ENCODE measurements at places on chromosomes 1 and 21.

GRCh38 chr1:29521811-29522580 lies 285.7 kb downstream of the PTPRU start:
- DNase-seq, result no peak

DNA sequence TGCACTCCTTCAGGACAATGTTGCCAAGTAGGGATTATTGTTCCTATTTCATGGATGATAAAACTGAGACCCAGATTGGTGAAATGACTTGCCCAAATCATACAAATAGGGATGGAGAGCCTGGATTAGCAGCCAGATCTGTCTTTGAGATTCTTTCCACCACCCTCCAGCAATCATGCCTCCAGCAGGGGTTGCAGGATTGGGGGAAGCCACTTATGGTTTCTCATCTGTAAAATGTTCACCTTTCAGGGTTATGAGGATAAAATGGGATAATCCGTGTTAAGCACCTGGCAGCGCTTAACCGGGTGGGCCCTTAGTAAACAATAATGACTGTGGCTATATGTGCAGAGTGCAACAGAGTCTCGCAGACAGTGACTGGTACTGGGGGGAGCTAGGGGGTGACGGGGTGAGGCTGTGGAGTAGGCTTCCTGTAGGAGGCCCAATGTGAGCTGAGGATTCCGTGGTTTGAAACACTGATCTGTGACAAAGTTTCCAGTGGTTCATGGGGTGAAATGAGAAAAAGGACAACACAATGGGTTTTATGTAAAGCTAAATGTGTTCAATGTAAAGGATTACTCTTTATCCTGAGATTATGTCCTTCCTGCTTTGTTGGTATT lies 33.7 kb upstream of the FOXO6 start:
- no peak for DNase-seq

GRCh38 chr1:82901561-82901960 lies 1097.4 kb downstream of the TTLL7 start:
- no peak for DNase-seq

GRCh38 chr1:66370462-66370971 lies 163.4 kb upstream of the SGIP1 start:
- no peak for DNase-seq

GRCh38 chr1:81458186-81458585 lies 342.5 kb upstream of the ADGRL2 start:
- DNase-seq, result no peak

DNA sequence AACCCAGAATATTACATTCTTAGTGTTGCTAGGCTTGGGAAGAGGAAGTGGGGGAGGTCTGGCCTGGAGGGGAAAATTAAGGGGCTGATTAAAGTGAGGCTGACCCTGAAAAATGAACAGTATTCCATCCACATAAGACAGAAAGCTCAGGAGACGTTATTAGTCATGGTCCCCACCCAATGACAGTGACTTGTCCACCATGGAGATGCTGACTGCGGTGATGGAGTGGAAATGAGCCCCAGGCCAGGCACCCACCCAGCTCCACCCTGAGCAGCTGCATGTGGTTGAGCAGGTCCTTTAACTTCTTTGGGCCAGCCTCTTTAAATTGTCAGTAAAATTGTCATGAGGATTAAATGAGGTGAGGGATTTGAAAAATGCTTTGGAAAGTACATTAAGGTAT lies 1.4 kb upstream of the SPRR4 start:
- no peak for DNase-seq

- no peak for DNase-seq
These were observed 411.6 kb upstream of the ZRANB2 start for GRCh38 chr1:71492298-71493041.

DNA sequence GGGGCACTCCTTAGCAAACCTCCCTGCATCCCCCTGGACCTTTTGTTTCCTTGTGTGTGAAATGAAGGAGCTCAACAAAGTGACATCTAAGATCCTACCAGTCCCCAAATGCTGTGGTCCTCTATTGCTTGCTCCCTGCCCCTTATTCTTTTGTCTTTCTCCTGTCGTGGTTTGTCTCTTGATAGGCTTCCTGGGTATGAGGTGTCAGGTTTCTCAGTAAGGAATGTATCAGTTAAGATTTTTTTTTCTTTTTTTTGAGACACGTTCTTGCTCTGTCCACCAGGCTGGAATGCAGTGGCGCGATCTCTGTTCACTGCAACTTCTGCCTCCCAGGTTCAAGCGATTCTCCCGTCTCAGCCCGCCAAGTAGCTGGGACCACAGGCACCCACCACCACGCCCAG lies 16.8 kb downstream of the CNIH3 start:
- no peak for DNase-seq

DNA sequence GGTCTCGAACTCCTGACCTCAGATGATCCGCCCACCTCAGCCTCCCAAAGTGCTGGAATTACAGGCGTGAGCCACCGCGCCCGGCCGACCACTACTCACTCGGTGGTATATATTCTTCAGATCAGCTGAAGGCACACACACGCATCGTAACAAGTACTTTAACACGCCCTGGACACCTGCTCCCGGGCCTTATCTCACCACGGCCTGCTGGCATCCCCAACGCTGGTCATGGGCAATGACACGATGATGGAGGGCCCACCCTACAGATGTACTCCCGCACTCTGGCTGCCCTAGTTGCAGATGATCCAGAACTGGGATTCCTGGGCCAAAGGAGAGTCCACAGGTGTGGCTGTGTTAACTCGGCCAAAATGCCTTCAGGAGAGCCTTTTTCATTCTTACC lies 11.6 kb downstream of the UBE2J2 start:
- DNase-seq, result no peak

- DNase-seq, result no peak
These were observed 422.5 kb downstream of the NEGR1 start for GRCh38 chr1:71859806-71860205.

DNA sequence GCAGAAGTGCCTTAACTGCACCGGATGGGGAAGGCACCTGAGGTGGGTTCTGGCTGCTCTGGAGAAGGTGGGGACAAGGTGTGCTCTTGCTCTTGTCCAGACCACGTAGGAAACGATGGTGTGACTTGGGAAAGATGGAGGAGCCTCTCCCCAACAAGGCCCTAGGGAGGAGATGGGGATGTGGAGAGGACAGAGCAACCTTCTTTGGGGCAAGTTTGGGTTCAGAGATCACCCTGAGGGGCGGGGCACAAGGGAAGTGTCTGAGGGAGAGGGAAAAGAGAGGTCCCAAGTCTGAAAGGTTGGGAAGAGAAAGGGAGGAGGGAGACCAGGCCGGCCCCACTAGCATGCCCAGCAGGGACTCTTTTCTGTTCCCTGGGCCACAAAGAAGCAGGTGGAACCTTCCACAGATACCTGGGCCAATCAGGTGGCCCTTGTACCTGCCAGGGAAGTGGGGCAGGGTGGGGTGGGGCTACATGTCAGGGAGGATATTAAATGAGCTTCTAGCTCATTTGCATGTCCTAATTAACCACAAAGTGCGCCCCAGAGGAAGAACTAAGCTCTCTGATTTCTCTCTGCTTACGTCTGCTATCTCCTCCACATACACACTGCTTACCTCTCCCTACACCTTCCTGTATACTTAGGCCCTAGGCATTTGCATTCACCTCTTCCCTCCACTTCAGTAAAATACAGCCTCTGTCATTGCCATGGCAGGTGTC lies 15.9 kb downstream of the INKA2 start:
- no peak for DNase-seq

GRCh38 chr1:52915855-52916220 lies 5.7 kb downstream of the ECHDC2 start:
- DNase-seq, result no peak

- no peak for DNase-seq
These were observed 118.4 kb upstream of the PALMD start for GRCh38 chr1:99527545-99527944.

DNA sequence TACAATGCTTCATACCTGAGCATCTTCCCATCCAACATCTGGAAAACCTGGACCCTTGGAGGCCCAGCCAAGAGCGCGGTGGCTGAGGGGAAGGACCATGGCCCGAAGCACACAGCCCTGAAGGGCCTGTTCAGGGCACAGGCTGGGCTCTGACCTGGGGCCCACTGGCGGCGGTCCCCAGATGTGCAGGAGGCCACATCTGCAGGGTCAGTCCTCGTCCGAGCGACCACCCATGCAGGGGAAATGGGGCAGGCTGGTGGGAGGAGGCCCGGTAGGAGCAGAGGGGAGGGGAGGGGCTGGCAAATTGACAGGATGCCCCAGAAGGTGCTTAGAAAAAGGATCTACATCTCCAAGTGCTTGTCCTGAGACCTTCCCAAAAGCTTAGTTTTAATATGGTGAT lies 59.9 kb downstream of the DISP3 start:
- DNase-seq, result no peak

- DNase-seq, result no peak
These were observed 241.6 kb downstream of the SMYD3 start for GRCh38 chr1:246265481-246265880.

DNA sequence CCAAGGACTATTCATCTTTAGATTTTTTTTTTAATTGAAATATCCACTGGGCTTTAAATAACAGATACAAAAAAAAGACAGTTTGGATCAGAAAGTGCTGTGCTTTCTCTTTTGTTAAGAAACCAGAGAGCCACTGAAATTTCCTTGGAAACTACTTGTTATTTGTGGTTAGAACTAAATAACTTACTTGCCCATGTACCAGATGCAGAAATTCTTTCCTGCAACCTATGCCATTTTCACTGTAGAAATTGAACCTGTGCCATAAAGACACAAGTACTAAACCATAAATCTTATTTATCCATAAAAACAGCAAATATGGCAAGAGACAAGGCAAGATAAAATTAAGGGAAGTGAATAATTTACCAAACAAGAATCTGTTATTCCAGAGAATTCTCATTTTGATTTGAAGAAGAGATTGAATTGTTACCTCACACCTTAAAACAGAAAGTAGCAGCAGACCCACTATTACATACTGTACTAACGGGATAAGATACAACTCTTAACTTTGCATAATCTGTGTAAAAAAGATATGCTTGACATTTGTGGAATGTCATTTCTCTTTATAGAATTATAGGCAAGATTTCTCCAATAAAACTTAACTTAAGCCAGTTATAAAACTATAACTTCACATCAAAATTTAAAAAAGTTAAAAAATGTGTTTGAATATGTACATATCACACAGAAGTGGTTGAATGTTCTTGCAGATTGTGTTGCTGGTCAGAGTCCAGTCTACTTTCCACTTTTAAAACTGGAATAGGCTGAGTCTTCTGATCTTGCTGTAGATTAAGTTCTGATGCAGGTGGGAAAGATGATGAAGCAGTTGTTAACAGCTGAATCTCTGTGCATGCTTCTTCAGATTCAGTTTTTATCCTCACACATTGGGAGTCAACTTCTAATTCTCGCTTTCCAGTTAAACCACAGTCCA lies 6.3 kb upstream of the PHTF1 start:
- DNase-seq, result no peak

- no peak for DNase-seq
These were observed 61.7 kb downstream of the XCL2 start for GRCh38 chr1:168482106-168482505.

DNA sequence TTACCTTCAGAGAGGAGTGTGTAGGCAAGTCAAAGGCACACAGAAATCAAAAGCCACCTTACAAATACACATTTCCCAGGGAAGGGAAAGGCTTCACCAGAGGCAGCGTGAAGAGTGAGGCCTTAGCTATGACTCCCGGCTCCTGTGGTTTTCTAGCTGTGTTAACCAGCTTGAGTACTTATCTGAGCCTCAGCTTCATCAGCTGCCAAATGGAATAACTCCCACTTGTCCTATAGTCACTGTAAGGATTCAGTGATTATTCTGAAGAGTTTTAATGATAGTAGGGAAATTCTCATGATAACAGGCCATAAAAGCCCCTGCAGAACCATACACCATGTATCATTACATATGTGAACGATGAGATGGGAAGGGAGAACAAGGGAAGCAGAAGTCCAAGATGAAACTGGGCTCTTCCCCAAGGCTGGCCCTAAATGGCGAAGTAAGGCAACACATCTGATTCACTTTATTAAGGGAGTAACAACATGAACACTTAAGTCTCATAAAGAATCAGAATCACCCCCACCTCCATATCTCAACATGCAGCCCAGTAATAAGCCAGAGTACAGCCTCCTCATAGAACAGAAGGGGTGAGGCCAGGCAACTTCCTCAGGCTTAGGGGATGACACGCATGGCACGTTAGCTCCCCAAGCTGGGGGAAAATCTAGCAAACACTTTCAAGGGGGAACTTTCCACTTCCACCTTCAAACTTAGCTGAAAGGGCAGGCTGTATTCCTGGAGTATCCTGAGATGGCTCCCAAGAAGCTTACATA lies 63.7 kb downstream of the SLC66A1 start:
- DNase-seq, result no peak

DNA sequence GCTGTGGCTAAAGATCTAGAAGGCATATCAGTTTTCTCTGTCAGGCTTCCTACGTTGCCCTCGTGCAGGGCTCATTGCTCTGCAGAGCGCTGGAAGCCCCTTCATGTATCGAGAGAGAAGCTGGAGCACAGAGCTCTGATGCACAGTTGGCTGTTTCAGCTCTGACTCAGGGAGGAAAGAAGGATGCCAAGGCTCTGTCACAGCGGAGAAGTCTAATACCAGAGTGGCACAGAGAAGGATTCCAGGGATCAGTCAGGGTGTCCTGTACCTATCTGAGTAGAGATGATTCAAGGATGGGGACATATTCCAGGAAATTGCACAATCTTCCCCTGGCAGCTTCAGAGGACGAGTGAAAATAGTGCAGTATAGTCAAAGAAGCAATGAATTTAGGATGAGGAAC lies 179.2 kb upstream of the FMN2 start:
- peak; percentile 16 for DNase-seq

GRCh38 chr1:49728377-49728776 lies 295.4 kb downstream of the AGBL4 start:
- no peak for DNase-seq

DNA sequence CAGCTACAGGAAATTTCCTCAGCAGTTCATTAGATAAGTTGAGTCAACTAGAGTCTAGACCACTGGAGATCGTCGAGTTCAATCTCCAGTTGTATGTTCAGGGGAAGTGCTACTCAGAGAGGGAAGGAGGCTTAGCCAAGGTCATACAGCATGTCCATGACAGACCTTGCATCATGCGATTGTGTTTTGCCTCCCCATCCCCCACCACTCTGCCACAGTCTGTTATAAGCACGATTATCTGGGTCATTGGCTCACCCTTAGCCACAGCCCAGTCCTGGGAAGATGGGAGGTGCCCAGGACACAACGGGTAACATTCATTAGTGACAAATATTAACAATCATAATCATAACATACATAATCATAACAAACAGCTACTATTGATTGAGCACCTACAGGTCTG lies 18.9 kb upstream of the GRIK3 start:
- DNase-seq, result no peak

- DNase-seq, result no peak
These were observed 42.2 kb downstream of the SLC37A1 start for GRCh38 chr21:42555756-42556438.

DNA sequence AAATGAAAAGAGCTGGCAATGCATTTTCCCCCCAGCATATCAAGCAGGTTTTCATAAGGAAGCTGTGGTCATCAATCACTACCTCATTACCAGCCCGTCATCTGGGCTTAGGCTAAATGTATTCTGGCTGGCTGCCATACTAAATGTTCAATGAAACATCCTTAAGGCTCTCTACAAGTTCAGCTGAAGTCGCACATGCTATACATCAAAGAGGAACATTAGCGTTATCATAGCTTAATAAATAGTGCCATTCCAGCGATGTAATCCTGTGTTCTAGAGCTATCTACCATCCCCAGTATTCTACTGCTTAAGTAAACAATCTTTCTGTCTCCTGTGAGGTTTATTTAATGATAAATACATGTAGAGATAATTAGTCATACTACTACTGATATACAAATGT lies 288.8 kb downstream of the DPYD start:
- DNase-seq, result peak; percentile 57

- peak; percentile 57 for DNase-seq
These were observed 125.7 kb upstream of the GADD45A start for GRCh38 chr1:67559222-67559700.

Data from brain microvascular endothelial cell (primary cell).